Left lung (tissue), 14 donors: ENCODE measurements at places on chromosomes 5 and 9. TPM values are rescaled to one million over a fixed set of nuclear protein-coding genes. Genes with fewer than 3 reads are reported as not detected.

DNA sequence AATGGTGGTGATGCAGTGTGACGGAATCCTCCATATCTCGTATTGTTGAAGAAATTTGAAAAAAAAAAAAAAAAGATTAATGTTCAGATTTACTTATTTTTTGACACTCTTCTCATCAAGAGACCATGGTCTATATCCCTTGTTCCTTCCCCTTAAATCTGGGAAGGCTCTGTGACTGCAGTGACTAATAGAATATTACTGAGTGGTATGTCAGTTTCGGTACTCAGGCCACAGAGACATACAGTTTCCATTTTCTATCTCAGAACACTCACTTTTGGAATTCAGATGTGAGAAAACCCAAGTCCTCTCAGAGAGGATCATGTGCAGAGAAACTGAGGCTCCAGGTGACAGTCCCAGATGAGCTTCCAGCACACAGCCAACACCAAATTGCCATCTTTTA is 1193.5 kb downstream of the DTWD2 start:
- DNase-seq: no peak

The CSNK1G3 gene
- 46.2 TPM for polyA plus RNA-seq

GRCh38 chr5:151477101-151477500 is 29.7 kb downstream of the SLC36A1 start:
- no peak for DNase-seq

DNA sequence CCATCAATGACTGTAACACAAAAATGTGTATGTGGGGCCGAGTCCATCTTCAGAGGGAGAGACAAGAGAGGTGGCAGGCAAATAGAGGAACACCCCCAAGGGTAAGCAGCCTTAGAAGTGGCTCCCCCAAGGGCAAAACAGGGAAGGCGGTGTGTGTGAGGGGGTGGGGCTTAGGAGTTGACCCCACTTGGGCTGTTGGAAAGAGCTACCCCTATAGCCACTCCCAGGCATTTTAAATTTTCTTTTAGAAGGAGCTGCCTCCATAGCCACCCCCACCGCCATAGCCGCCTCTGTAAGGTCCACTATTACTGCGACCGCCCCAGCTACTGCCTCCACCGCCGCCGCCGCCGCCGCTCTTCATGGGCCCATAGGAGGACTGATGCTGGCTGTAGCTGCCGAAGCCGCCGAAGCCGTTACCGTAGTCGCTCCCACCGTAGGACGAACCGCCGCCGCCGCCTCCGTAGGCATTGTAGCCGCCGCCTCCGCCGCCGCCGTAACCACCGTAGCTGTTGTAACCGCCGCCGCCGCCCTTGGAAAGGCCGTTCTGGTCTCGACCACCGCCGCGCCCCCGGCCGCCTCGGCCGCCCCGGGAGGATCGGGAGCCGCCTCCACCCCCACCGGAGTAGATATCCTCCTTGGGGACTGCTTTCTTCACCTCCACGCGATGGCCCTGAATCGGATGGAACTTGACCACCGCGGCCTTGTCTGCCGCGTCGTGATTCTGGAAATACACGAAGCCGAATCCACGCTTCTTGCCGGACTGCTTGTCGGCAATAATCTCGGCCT is 1.1 kb downstream of the HNRNPA0 start:
- DNase-seq: peak; percentile 92

DNA sequence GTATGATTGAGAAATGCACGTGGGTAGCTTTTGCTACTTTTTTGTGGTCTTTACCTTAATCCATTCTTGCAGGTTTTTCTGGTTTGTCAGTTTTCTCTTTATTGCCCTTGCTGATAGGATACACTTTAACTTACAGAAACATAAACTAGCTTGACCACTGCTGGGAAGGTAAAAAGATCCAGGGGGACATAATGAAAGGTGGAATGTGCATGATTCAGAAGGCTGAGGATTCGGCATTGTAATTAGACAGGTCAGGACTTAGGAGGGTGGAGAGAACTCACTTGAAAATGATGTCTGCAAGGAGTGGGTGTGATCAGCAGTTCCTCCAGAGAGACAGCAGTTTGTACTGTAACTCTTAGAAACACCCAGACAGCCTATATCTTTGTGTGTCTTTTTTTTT is 19.8 kb upstream of the TXNDC8 start:
- no peak for DNase-seq

The SHISAL2B gene
- polyA plus RNA-seq: 7.4 TPM

DNA sequence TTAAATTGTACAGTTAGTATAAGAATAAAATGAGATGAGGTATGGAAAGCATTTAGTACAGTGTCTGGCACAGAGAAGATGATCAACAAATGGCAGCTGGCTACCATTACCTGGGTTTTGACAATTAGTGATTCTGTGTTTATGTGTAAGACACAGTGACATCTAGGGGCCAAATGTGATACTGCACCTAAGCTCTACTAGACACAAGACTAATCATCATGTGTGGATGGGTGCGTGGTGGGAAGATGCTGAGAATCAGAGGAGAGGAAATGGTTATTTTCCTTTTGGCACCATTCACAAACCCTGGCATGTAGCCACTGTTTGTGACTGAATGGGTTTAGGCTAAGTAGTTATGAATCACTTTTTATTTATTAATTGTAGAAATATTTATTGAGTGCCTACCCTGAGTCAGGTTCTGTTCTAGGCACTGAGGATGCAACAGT is 109.8 kb upstream of the TBC1D2 start:
- no peak for DNase-seq

GRCh38 chr5:9188131-9188530 is 357.7 kb downstream of the SEMA5A start:
- DNase-seq: no peak

GRCh38 chr5:89395111-89395510 is 512.1 kb upstream of the MEF2C start:
- DNase-seq: no peak

- no peak for DNase-seq
Observed at GRCh38 chr9:10366171-10366779, 246.5 kb downstream of the PTPRD start.

- no peak for DNase-seq
Observed at GRCh38 chr9:3397766-3398165, 128.0 kb downstream of the RFX3 start.

The RMI1 gene
- 16.7 TPM for polyA plus RNA-seq

The CHSY3 gene
- 6.2 TPM for polyA plus RNA-seq

The ITGA2 gene
- polyA plus RNA-seq: 63.0 TPM

- DNase-seq: no peak
Observed at GRCh38 chr5:32207355-32207634, 33.2 kb upstream of the GOLPH3 start.

DNA sequence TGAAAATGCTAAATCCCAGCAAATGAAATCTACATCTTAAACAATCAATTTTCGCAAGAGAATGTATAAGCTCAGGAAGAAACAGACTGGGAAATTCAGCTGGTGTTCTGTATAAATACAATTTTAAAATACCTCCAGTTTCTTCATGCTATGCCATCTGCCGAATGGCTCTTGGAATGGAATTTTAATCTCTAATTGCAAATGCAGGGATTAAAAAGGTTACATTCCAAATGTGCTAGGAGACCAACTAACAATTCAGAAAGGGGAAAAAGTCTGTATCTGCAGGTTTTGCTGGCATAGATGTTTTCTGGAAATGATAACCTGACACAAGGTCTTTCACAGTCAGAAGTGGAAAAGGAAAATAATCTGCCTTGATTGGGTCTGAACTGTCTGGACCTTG is 379.7 kb downstream of the MAT2B start:
- DNase-seq: no peak

GRCh38 chr5:67021521-67021920 is 175.1 kb downstream of the CD180 start:
- DNase-seq: no peak

GRCh38 chr9:5957166-5957565 is 58.3 kb downstream of the RANBP6 start:
- no peak for DNase-seq

DNA sequence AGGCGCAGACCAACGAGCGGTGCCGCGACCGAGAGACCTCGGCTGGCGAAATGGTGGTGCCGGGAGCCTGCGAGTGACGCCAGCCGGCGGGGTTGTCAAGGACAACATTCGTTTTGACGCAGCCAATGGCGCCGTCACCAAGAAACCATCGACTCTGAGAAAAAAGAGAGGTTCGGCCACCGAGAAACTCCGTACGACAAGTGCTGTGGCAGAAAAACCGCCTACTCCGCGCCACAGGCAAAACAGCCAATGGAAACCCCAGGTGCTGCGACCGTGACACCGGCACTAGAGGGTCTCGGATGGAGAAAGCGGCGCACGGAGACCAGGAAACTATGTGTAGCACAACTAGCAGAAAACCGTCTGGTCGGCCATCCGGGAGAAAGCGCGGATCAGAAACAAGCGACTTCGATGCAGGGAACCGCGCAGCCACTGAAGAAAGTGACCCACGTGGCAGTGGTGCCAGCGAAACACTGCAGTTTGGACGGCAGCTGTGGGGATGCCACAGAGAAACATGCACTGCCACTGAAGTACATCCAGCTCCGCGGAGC is 88.8 kb downstream of the ANXA2R start:
- peak; percentile 42 for DNase-seq

- no peak for DNase-seq
Observed at GRCh38 chr5:75617736-75618352, 6.6 kb downstream of the ANKDD1B start.

GRCh38 chr5:95925939-95926338 is 35.7 kb downstream of the ELL2 start:
- no peak for DNase-seq

GRCh38 chr5:72468606-72469005 is 38.6 kb downstream of the ZNF366 start:
- DNase-seq: no peak

DNA sequence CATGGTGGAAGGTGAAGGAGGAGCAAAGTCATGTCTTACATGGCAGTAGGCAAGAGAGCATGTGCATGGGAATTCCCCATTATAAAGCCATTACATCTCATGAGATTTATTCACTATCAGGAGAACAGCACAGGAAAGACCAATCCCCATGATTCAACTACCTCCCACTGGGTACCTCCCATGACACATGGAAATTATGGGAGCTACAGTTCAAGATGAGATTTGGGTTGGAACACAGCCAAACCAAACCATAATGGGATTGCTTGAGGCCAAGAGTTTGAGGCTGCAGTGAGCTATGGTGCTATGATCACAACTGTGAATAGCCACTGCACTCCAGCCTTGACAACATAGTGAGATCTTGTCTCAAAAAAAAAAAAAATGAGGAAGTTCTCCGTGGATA is 581.8 kb downstream of the TAF11L14 start:
- no peak for DNase-seq

- DNase-seq: no peak
Observed at GRCh38 chr5:104071887-104072286, 509.3 kb upstream of the NUDT12 start.

DNA sequence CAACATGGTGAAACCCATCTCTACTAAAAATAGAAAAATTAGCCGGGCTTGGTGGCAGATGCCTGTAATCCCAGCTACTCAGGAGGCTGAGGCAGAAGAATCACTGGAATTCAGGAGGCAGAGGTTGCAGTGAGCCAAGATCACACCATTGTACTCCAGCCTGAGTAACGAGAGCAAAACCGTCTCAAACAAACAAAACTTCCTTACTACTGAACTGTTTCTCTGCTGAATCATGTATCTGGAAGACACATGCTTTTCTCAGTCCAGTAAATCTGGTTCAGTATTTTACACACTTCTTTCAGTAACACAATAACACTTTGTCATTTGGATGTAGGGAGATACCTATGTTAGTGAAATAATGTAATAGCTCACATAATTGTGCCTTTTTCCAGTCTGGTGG is 7.9 kb downstream of the TRMT10B start:
- DNase-seq: no peak
